Nephron progenitor cell (in vitro differentiated cells): ENCODE measurements at places on chromosomes 5 and 9.
A peak's percentile ranks its signal among the peaks of the same experiment; 100 is the strongest.

- no peaks in the 10 kb centered on the region for H3K36me3 ChIP-seq
- peaks cover 13% of the 10 kb centered on the region for H3K27me3 ChIP-seq
- peaks cover 28% of the 10 kb centered on the region for H3K4me1 ChIP-seq
- no peak overlapping the region for H3K27ac ChIP-seq
Measured at GRCh38 chr5:136007271-136007670, 21.5 kb upstream of the TGFBI start.

DNA sequence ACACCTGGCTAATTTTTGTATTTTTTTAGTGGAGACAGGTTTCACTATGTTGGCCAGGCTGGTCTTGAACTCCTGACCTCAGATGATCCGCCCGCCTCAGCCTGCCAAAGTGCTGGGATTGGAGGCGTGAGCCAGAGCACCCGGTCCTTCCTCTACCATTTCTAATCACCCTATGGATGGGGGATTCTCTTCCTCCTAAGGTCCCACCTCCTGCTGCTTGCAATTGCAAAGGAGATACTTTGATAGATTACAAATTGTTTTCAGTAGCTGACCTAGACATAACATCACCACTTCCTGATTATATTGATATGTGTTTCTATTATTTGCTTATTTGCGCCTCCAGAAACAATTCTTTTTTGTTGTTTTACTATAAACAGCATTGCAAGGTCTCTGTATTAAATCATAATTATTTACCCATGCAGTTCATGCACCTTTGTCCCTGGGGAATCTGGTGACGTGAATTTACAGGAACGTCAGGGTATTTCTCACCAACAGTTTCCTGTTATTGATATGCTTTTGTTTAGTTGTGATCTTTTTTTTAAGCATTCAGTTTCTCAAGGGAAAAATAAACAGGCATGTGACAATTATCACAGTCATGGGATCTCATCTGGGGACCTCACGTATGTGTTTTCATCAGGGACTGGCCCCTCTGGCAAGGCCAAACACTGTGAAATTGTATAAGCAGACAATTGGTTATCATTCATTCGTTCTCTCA is 43.2 kb downstream of the ESM1 start:
- no peak overlapping the region for H3K27ac ChIP-seq
- no peak overlapping the region for H3K4me3 ChIP-seq
- DNase-seq, result no peak
- no peaks in the 10 kb centered on the region for H3K4me1 ChIP-seq

DNA sequence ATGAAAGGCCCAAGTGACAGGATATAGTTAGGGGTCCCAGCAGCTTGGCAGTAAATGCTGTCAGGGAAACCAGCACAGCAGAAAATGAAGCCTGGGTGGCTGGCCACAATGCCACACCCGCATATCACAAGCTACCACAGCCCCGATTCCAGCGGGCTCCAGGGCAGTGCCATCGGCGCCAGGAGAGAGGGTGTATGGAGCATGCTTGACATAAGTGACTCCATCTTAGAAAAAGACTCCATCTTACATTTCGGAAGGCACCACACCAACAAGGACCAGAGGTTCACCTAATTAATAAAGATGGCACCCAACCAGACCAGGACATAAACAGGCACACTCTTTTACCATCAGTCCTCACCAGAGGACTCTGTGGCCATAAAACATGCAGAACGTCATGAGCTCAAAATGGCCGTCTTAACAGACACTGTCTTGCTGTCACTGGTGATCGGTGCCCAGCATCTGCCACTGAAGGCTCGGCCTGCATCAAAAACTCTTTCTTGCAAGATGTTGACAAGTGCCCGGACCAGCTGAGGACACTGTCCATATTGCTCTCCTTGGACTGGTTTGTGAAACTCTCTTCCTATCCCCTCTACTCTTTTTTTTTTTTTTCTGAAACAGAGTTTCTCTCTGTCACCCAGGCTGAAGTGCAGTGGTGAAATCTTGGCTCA is 67.4 kb upstream of the SPIN1 start:
- peaks cover 12% of the 10 kb centered on the region for H3K4me1 ChIP-seq
- peaks cover 4% of the 10 kb centered on the region for H3K27me3 ChIP-seq
- DNase-seq, result no peak
- H3K36me3 ChIP-seq, result no peaks in the 10 kb centered on the region
- H3K27ac ChIP-seq, result no peak overlapping the region

GRCh38 chr5:119420169-119420568 is 32.1 kb upstream of the HSD17B4 start:
- H3K36me3 ChIP-seq, result no peaks in the 10 kb centered on the region
- H3K4me1 ChIP-seq, result no peaks in the 10 kb centered on the region
- H3K27me3 ChIP-seq, result no peaks in the 10 kb centered on the region
- no peak overlapping the region for H3K4me3 ChIP-seq
- DNase-seq, result no peak

- DNase-seq, result no peak
- H3K27ac ChIP-seq, result no peak overlapping the region
- H3K27me3 ChIP-seq, result peaks cover 17% of the 10 kb centered on the region
- peaks cover 50% of the 10 kb centered on the region for H3K36me3 ChIP-seq
- H3K4me1 ChIP-seq, result no peaks in the 10 kb centered on the region
Measured at GRCh38 chr9:133327834-133328484, 8.0 kb downstream of the SURF6 start.

DNA sequence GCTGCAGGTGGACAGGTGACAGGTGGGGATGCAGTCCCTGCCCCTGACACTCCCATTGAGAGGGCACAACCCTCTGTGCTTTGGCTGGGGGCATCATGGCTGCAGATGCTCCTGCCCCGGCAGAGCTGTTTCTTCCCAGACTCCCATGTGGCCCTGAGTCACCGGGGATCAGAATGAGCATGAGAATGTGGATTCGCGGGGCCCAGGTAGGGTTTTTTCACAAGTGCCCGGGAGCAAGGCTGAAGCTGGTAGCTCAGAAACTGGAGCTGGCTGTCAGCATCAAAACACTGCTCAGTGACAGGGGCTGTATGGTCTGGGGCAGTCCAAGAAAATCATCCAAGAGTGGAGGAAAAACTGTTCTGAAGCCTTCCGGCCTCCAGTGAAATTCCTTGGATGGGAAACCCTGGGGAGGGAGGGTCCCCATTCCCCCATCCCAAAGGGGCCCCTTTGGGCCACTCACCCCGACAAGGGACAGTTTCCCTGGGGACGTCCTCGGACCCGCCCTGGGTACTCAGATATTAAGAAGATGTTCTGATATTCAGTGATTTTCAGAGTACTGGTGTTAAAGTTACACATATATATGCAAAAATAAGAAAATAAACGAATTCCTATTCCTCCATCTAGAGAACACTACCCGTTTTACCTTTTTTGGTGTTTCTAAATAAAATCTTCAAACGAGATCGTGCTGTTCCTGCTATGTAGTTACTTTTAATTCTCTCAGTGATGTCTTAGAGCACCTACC is 120.1 kb upstream of the LPCAT1 start:
- DNase-seq, result no peak
- no peak overlapping the region for H3K4me3 ChIP-seq
- peaks cover 64% of the 10 kb centered on the region for H3K27me3 ChIP-seq
- H3K4me1 ChIP-seq, result peaks cover 35% of the 10 kb centered on the region

DNA sequence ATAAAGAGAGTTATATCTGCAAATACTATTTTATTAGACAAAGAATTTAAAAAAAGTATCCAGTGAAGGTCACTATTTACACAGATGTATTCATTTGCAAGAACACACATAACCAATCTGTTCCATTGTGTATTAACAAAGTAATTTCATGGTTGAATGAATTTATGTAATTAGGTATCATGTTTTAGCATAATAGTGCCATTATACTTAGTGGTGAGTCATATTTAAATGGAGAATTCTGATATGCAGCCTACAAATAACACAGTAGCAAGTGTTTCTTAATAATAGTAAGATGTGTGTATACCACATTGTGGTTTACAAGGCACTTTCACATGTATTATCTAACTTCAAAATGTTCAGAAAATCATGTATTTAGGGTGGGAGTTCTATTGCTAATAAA is 1028.5 kb upstream of the ACO1 start:
- no peak overlapping the region for H3K4me3 ChIP-seq
- no peak for DNase-seq
- no peaks in the 10 kb centered on the region for H3K27me3 ChIP-seq
- no peaks in the 10 kb centered on the region for H3K36me3 ChIP-seq
- H3K4me1 ChIP-seq, result no peaks in the 10 kb centered on the region

DNA sequence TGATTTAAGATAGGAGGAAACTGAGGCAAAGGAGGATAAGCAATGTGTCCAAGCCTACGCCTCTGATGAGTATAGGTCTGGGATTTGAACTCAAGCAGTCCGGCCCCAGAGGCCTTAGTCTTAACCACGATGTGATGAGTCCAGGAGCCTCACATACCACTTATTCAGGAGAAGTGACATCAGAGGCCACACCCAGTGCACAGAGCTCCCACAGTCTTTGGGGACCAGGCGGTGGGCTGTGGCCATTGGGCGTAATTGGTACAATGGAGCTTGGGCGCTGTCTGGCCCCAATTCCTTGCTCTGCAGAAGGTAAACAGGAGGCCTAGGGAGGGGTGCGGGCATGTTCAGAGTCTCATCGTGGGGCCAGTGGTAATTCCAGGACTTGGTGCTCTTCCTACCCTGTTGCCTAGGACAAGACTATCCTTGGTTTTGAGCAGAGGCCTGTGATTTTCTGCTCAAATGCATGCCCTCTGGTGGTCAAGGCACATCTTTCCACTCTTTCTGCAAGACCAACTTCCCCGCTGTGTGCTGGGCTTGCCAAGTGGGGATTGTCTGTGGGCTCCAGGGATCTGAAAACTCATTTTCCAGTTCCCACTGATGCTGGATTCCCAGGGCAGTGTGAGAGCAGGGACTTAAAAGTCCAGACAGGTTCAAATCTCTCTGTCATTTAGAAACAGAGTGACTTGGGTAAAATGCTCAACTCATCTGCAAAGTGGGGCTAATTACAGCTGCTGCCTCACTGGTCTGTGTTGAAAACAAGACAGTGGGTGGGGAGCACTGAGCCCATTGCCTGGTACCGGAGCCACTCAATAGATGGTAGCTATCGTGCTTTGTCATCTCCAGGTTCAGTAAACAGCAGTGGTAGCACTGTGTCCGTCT is 15.8 kb downstream of the NDST1 start:
- H3K27ac ChIP-seq, result peak overlapping the region; percentile 89
- peak; percentile 33 for DNase-seq
- peaks cover 47% of the 10 kb centered on the region for H3K4me1 ChIP-seq
- H3K4me3 ChIP-seq, result no peak overlapping the region

GRCh38 chr9:121975801-121976277 is 117.3 kb downstream of the TTLL11 start:
- peaks cover 3% of the 10 kb centered on the region for H3K36me3 ChIP-seq
- peak overlapping the region; percentile 3 for H3K27ac ChIP-seq
- H3K4me1 ChIP-seq, result peaks cover 7% of the 10 kb centered on the region
- no peak overlapping the region for H3K4me3 ChIP-seq
- no peak for DNase-seq
- H3K27me3 ChIP-seq, result peaks cover 8% of the 10 kb centered on the region

DNA sequence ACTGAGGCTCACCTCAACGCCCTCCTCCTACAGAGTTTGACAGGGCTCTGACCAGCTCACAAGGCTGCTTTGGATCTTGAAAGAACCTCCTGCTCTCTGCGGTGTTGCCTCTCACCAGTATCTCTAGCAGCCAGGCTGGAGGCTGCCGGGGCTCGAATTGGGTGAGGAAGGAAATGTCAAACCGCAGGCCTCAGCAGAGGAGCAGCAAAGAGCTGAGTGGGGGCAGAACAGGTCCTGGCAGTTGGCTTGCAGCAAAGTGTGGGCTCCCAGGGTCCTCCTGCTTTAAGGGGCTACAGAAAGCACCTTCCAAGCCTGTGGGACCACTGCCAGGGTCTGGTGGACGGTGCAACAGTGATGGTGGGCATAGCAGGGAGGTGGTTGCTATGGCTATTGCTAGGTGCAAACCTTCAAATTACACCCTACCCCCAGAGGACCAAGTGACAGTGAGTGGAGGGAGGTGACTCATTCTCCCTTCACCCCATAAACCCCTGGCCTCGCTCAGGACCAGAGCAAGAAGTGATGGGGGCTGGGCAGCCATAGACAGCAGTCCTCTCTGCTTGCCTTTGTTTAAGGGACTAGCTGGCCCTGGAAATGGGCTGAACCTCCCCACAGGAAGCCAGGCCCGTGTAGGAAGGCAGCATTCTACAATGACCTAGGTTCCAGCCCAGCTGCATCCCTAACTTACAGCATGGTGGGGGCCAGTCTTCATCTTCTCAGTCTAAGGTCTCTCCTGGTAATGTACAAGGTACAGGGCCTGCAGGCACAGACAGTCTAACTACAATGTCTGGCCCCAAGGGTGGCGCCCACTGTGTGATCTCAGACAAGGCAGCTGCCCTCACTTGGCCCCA is 18.7 kb downstream of the LCP2 start:
- no peak overlapping the region for H3K27ac ChIP-seq
- DNase-seq, result no peak
- H3K27me3 ChIP-seq, result peaks cover 39% of the 10 kb centered on the region
- no peaks in the 10 kb centered on the region for H3K36me3 ChIP-seq
- peaks cover 34% of the 10 kb centered on the region for H3K4me1 ChIP-seq

GRCh38 chr5:7329141-7329540 is 66.8 kb upstream of the ADCY2 start:
- no peak overlapping the region for H3K4me3 ChIP-seq
- peaks cover 27% of the 10 kb centered on the region for H3K4me1 ChIP-seq
- no peak overlapping the region for H3K27ac ChIP-seq
- H3K27me3 ChIP-seq, result peaks cover under 1% of the 10 kb centered on the region
- no peaks in the 10 kb centered on the region for H3K36me3 ChIP-seq

GRCh38 chr5:1763548-1763911 is 36.1 kb downstream of the MRPL36 start:
- H3K4me3 ChIP-seq, result no peak overlapping the region
- no peaks in the 10 kb centered on the region for H3K36me3 ChIP-seq
- peaks cover 20% of the 10 kb centered on the region for H3K27me3 ChIP-seq
- peaks cover 34% of the 10 kb centered on the region for H3K4me1 ChIP-seq
- H3K27ac ChIP-seq, result no peak overlapping the region

DNA sequence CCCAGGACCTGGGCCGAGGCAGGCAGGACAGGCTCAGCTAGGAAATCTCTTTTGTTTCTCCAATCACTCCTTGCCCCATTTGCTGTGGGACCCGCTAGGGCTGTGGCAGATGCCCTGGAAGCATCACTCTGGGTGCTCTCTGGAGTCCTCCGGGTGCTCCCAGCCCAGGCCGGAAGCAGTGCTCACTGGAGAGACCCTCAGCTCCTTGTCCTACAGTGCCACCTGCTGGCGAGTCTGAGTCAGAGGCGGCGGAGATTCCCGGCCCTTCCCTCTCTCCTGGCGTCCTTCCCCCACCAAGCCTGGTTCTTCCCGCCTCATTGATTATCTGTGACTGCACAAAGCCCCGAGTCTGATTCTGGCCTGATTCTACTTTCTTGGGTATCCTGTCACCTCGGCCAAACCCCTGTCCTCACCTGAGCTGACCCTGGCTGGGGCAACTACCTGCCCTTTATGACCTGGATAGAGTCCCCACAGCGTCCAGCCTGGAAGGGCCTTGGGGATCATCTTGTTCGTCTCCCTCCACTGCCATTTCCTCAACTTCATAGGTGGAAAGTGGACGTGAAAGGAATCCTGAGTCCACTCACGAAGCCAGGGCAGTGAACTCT is 7.3 kb upstream of the BARHL1 start:
- H3K27me3 ChIP-seq, result peaks cover 82% of the 10 kb centered on the region
- no peak overlapping the region for H3K27ac ChIP-seq
- no peaks in the 10 kb centered on the region for H3K36me3 ChIP-seq
- no peak overlapping the region for H3K4me3 ChIP-seq

- DNase-seq, result peak; percentile 13
- no peak overlapping the region for H3K4me3 ChIP-seq
- no peaks in the 10 kb centered on the region for H3K4me1 ChIP-seq
- no peak overlapping the region for H3K27ac ChIP-seq
- H3K27me3 ChIP-seq, result peaks cover 6% of the 10 kb centered on the region
Measured at GRCh38 chr5:41433552-41434181, 76.7 kb downstream of the PLCXD3 start.
